ENCODE measurements at places on chromosomes 5 and 9.

DNA sequence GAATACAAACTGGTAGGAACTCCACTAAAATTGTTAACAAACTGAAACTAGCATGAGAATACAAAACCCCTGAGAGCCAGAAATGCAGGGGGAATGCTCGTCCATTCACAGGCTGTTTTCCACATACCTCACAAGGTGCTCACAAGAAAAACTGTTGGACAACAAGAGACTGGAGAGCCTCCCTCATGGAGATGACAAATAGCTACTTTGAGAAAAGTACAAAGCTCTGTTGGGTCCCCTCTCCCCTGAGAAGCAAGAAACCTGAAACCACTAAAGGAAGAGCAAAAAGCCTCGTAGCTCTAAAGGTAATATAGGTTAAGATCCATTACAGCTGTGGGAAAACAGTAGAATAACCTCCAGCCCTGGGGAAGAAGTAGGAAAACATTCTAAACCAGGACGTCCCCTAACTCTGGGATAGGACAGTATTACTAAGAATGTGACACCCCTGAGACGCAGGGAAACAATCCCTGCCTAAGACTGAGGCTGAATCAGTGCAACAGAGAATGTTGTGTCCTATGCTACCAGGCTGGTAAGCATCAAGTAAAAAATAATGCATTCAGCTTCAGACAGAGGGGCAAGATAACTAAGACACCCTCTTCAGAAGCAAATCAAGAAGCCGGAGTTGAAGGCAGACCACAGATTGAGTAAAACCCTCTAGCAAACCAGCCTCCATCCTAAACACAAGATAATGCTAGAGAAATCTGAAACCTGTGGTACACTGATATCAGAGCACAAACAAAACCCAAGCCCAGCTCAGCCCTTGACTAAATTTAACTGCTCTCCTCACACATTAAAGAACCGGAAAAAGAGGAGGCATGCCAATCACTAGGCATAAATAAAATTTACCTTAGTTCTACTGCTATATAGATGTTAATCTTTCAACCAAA is 160.2 kb downstream of the SSBP2 start:
- DNase-seq = no peak

DNA sequence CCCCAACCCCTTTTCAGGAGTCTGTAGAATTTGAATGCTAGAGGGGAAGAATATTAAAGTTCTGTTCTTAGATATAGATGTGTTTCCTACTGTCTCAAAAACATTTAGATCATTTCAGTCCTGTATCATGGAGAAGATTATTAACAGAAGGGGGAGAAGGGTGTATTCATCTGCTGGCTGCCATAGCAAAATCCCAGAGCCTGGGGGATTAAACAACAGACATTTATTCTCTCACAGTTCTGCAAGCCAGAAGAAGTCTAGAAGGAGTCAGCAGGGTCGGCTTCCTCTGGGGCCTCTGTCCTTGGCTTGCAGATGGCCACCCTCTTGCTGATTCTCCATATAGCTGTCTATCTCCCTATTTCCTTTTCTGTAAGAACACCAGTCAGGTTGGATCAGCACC is 150.1 kb upstream of the OTULINL start:
- no peak for DNase-seq

GRCh38 chr5:59661954-59662615 is 231.4 kb downstream of the PDE4D start:
- DNase-seq = no peak

DNA sequence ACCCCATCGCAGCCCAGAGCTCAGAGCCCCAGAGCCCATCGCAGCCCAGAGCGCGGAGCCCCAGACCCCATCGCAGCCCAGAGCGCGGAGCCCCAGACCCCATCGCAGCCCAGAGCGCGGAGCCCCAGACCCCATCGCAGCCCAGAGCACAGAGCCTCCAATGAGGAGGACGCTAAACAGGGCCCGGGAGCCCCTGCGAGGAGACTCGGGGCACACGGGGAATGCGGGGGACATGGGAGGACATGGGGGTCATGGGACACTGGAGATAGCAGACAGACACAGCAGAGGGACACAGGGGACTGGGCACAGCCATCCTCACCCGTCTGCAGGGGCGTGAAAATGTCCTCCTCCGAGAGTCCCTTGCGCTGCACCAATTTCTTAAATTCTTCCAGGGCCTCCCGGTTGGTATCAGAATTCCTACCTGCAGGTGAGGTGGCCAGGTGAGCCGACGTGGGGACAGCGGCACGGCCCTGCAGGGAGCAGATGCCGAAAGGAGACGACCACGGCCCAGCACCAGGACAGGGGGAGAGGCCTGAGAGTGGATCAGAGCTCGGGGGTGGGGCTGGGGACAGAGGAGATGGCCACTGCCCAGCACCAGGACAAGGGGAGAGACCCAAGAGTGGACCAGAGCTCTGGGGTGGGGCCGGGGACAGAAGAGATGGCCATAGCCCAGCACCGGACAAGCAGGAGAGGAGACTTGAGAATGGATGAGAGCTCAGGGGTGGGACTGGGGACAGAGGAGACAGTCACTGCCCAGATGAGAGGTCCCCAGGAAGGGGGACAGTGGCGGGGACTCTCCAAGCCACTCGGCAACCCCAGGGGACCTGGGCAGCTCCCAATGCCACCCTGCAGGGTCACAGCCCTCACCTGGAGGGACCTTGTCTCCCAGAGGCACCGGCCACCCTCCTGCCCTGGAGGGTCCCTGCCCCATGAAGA is 2.8 kb downstream of the OBP2B start:
- no peak for DNase-seq

DNA sequence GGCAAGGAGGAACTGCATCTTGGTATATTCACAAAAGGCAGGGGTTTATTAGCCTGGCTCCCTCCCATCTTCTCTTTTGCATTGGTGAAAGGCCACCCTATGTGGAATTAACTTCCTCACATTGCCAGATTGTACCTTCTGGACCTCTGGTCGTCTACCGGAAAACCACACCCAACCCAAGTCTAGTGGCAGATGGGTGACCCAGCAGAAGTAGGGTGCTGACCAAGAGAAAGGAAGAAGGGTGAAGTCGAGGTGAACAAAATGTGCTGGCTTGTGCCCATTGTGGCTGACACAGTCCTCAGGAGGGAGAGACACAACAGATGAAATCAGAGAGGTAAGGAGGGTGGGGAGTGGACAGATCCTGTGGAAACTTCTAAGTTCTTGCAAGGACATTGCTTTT is 39.8 kb upstream of the DAP start:
- no peak for DNase-seq

DNA sequence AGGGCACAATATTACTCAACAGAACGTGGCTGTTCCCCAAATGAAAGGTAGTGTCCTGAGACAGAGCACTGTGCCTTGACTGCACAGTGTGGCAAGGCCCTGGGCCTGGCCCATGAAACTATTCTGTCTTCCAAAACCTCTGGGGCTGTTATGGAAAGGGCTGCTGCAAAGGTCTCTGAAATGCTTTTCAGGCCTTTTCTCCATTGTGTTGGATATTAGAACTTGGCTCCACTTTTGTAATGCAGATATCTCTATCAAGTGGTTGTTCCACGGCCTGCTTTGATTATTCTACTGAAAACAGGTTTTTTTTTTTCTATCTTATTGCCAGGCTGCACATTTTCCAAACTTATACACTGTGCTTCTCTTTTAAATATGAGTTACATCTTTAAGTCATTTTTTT is 777.5 kb upstream of the TYRP1 start:
- DNase-seq = no peak

GRCh38 chr9:130741831-130742449 is 48.4 kb downstream of the EXOSC2 start:
- no peak for DNase-seq

- DNase-seq = no peak
Measured at GRCh38 chr5:127486471-127486870, 31.0 kb upstream of the PRRC1 start.

DNA sequence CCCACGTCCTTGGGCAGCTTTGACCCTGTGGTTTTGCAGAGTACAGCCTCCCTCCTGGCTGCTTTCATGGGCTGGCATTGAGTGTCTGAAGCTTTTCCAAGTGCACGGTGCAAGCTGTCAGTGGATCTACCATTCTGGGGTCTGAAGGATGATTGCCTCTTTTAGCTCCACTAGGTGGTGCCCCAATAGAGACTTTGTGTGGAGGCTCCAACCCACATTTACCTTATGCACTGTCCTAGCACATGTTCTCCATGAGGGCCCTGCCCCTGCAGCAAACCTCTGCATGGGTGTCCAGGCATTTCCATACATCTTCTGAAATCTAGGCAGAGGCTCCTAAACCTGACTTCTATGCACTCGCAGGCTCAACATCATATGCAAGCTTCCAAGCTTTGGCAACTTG is 644.2 kb upstream of the CDH9 start:
- DNase-seq = no peak

DNA sequence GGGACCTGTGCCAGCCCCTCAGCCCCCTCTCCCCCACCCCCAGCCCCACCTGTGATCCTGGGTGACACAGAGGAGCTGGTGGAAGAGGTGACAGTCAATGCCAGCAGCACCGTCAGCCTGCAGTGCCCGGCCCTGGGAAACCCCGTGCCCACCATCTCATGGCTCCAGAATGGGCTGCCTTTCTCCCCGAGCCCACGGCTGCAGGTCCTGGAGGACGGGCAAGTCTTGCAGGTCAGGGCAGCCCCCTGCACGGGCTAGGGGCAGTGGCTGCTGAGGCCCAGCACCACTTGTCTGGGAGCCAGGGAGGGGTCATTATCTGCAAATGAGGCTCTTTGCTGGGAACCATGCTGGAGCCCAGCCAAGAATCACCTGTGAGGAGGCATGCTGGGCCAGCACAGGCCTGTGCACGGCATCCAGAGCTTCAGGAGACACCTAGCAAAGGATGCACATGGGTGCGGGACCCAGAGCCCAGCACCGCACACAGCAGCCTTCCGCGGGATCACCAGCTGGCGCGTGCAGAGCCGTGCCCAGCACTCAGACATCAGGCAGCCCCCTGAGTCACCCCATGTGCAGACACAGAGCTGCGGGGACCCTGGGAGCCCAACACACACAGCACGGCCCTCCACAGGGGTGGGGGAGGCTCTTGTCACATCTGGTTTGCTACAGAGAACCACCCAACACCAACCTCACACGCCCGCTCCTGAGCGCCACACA is 62.0 kb upstream of the ASS1 start:
- no peak for DNase-seq

GRCh38 chr5:176153741-176154140 is 84.5 kb upstream of the SIMC1 start:
- no peak for DNase-seq

DNA sequence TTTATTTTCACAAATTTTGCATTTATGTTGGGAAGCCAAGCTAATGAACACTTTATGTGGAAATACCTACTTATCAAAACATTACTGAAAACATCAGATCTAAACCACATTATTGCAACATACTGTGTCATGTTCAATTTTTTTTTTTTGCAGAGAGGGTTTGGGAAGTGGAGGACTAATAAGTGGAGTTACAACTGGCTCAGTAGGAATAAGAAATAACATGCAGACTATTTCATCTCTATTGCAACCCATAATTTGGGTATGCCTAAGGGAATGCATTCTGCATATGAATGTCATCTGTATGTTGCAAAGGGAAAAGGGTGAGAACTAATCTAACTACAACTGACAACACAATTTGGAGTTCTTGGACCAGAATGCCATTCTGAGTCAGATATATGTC is 41.8 kb downstream of the APC start:
- no peak for DNase-seq

- no peak for DNase-seq
Measured at GRCh38 chr5:163712011-163712410, 206.6 kb downstream of the MAT2B start.

GRCh38 chr5:127094161-127094814 is 21.0 kb upstream of the C5orf63 start:
- DNase-seq = no peak

GRCh38 chr5:106080535-106080934 is 1590.2 kb downstream of the EFNA5 start:
- DNase-seq = no peak

GRCh38 chr5:1745123-1745795 is 54.4 kb downstream of the MRPL36 start:
- no peak for DNase-seq

DNA sequence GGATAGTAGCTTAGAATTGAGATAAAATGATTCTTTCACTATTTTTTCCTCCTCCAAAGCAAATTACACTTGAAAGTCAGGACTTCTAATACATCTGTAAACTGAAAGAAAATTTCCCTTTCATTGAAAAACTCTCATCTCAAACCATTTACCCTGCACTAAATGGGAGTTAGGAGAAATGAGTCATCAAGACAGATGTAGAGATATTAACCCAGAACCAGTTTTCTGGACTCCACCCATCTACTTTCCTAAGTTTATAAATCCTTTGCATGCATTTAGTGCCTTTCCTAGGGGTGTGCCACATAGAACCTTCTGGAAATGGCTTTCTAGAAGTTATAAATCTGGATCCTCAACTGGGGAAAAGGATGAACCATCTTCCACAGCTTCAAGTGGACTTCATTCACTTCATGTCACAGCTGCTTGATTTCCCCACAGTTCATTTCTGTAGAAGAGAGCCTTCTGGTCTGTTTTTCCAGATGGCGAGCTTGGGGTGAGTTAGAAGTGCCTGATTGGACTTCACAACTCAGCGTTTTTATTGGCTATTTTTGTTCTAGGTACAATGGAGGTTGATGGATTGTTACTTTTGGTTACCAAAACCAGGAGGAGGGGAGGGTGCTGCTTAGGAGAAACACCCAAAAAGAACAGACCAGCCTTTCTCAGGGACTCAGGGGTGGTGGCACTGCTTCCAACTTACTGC is 72.5 kb upstream of the GPR151 start:
- no peak for DNase-seq

- DNase-seq = no peak
Measured at GRCh38 chr5:100792781-100793180, 110.3 kb downstream of the ST8SIA4 start.

DNA sequence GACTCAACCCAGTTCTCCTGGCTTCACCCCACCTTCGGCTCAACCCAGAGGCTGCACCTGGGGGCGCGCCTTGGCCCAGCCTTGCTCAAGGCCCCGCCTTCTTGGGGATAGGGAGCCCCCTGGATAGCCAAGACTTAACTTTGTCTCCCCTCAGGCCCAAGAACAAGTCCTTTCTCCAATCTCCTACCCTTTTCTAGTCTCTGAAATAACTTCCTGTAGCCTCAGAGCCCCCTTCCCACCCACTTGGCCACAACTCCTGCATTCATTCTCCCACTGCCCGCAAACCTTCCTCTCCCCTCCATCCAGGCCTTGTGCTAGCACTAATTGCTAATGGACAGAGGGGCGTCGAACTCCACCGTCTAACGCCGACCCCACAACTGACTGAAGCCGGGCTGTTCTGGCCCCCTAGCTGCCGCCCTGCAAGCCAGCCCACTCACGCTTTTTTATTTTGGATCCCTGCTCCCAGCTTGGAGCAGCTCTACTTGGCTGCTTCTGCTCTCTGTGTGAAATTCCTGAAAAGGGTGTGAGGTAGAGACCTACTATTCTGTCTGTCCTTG is 579 bp upstream of the ASTN2 start:
- DNase-seq = no peak

DNA sequence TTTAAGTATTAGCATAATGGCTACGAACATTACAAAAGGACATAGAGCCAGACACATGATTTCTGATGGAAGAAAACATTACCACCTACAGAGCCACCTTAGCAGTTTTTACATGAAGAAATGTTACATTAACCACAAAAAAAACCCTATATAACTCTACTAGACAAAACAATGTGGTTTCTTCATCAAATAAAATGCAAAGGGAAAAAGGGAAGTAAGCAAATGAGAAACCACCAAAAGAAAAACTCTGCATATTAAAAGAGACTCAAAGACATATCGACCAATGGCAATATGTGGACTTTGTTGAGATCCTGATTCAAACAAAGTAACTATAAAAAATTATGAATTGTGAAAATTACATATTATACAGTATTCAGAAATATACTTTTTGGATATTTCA is 132.7 kb downstream of the TSSK1B start:
- DNase-seq = no peak
